ENCODE measurements at places on chromosomes 16 and 17.

DNA sequence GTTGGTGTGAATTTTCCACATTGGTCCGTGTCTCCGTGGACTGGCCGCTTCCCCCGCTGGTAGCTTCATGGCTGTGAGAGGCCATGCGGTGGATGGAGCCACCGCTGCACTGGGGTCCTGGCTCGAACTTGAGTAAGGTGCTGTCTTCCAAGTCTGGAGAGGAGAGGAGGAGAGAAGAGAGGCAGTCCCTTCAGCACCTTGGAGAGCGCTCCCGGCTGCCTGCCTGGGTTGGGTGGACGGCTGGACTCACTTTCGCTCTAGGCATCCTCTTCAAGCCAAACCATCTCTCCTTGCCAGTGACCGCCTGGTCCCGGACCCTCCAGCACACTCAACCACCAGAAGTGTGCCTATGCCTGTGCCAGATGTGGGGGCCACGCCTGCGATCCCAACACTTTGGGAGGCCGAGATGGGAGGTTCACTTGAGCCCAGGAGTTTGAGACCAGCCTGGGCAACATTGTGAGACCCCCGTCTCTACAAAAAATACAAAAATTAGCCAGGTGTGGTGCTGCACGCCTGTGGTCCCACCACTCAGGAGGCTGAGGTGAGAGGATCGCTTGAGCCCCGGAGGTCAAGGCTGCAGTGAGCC is 6.2 kb downstream of the JPH3 start:
- peak; percentile 41 for DNase-seq

GRCh38 chr17:42010898-42011516 is 6.2 kb downstream of the DNAJC7 start:
- DNase-seq, result no peak

- no peak for DNase-seq
Measured at GRCh38 chr17:44829523-44830358, at the start of gene GJC1. GJC1 (minus strand) TSS chr17:44830287; CDS start chr17:44805817, 24,470 bp downstream.

DNA sequence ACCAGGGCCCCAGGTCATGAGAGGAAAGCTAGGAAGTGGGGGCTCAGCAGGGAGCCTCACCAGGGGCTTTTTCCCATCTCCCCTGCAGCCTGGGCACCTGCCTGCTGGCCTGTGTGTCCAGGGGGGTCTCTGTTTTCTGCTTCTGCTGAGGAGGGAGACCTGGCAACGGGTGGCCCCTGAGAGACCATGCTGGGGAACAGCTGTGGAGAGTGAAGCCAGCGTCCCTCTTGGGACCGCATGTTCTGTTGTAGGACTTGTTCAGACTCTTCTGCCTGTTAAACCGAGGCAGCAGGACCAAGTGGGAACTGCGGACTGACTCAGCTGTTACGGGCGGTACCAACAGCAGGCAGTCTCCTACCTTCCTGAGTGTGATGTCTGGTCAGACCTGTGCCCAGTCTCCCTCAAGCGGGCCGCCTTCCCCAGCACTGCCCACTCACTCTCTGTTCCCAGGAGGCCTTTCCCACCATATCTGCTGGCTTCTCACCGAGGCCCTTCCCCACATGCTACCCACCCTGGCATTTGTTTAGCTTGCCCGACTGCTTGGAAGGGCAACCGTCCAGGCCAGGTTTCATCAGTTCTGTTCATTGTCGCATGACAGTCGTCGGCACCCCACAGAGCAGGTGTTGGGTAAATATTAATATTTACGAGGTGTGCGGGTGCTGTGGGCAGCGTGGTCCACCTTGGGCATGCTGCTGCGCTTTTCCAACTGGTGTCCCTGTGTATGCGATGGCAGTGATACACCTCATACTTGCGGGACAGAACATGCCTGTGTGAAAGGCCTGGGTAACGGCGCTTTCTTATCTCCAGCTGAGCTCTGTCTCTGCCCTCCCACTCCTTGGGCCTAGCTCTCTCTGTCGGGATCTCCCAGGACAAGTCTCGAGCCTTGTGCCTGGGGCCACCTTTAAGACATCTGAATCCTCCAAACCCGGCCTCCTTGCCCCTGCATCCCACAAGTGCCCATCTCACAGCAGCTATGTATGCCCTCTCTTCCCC is 69.4 kb downstream of the MPRIP start:
- DNase-seq, result no peak

GRCh38 chr17:32798938-32799337 is 78.0 kb downstream of the MYO1D start:
- DNase-seq, result no peak

DNA sequence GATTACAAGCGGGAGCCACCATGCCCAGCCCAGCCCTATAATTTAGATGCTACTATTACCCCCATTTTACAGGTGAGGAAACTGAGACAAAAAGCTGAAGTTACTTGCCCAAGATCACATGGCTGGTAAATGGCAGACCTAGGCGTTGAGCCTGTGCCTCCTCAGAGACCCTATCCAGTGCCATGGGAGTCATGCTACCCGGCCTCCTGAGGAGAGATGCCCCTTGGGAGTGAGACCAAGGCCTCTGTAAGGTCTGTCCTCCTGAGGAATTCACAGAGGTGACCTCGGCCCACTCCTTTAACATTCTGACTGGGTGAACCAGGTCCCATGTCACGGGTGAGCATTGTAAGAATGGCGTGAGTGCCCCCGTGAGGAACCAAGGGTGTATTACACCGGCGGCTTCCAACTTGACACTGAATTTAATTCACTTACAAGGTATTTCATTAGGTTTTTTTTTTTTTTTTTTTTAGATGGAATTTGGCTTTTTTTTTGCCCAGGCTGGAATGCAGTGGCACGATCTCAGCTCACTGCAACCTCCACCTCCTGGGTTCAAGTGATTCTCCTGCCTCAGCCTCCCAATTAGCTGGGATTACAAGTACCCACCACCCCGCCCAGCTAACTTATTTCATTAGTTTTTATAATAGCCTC is 95.7 kb downstream of the ABCC6 start:
- DNase-seq, result peak; percentile 54

- no peak for DNase-seq
Measured at GRCh38 chr16:57468346-57468745, 5.9 kb downstream of the POLR2C start.

GRCh38 chr16:23979441-23979840 is 143.7 kb downstream of the PRKCB start:
- DNase-seq, result no peak

DNA sequence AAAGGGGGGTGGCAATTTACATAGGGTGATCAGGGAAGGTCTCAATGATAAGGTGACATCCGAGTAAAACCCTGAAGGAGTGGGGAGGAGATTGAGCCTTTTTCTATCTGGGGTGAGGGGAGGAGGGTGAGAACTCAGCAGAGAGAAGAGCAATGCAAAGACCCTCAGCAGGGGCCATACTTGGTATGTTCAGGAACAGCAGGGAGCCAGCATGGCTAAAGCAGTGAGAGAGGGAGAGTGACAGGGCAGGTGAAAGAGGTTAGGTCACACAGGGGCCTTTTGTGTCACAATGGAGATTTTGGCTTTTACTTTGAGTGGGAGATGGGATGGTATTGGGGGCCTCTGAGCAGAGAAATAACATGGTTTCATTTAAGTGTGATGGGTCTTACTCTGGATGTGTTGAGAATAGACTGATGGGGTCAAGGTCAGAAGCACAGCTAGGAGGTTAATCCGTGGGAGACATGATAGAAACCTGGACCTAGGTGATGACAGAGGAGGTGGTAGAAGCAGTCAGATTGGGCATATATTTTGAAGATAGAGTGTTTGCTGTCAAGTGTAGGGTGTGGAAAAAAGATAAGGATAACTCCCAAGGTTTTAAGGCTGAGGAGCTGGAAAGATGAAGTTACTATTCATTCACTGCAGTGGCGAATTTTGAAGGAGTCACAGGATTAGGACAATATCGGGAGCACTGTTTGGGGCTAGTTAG is 6.2 kb downstream of the SP2 start:
- DNase-seq, result no peak

DNA sequence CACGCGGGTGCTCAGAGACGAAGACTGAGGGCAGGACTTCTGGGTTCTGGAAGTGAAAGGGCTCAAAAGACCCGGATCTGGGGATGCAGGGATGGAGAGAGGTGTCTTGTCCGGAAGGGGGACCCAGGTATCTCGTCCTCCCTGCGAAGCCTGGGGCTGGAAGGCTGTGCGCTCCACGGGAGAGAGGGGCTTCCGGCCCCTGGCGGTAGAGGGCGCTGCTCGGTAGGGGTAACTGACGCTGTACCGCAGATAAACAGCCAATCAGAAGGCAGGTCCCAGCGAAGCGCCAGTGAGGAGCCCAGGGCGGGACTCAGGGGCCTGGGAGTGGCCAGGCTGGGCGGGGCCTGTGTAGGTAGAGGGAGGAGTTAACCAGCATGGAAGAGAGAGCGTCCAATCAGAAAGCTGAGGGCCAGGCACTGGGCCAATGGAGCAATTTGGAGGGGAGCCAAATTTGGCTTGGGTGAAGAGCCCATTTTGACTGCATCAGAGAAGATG is 804 bp downstream of the TGFB1I1 start:
- DNase-seq, result peak; percentile 24

- DNase-seq, result no peak
Measured at GRCh38 chr16:17474572-17474971, 3.8 kb upstream of the XYLT1 start.

DNA sequence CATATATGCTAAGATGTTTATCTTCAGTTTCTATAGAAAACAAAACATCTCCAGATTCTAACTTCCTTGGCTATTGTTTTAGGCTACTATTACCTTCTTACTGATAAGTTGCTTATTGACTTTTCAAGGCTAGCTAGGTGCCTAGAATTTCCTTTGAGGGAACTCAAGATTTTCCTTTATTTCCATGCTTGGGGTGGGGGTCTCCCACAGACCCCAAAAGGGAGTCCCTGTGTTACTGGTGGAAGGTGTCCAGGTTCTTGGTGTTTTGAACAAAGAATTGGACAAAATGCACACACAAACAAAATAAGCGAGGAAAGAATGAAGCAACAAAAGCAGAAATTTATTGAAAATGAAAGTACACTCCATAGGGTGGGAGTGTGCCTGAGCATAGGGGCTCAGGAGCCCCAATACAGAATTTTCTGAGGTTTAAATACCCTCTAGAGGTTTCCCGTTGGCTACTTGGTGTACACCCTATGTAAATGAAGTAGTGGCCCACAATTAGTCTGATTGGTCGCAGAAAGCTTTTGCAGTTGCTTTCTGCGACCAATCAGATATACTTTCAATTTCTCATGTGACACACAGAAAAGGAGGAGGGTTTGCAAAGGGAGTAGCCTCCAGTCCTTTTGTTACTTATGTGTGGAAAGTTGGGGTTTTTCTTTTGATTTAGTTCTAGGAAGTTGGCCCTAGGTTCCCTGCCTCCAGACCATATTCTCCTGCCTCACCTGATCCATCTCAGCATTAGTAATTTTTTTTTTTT is 67.5 kb downstream of the MARF1 start:
- DNase-seq, result no peak

DNA sequence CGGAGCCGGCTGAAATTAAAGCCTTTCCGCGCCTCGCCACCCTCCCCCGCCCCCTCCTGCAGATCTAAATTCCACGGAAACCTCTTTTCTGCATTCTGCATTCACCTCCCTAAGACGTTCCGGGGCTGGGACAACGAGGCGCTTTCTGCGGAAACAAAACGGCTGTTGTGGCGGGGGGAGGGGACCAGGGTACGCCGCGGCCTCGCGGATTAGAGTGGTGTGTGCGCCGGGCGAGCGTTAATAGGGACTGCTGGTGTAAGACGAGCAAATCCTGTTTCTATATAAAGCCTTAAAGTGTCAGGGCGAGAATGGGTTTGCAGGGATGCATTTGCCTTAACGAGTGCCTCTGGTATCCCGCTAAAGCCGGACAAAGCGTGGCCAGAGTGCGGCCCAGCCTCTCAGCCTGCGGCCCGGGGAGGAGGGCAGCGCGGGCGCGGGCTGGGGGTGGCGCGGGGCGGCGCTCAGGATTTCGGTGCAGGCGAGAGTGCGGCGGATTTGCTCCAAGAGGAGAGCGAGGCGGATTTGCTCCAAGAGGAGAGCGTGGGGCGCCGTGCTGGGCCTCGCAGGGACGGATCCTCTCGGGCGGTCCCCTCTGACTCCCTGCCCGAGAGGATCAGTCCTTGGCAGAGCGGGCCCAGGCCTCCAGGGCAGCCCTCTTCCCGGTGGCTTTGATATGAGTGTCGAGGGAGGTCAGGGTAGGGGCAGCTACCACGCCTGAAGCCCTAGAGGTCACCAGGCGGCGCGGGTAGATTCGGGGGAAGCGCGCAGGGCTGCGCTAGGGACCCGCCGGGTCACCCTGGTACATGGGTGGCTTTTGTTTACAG is 5.1 kb downstream of the BAHCC1 start:
- DNase-seq, result no peak

- no peak for DNase-seq
Measured at GRCh38 chr17:69460963-69461922, 46.7 kb downstream of the MAP2K6 start.

DNA sequence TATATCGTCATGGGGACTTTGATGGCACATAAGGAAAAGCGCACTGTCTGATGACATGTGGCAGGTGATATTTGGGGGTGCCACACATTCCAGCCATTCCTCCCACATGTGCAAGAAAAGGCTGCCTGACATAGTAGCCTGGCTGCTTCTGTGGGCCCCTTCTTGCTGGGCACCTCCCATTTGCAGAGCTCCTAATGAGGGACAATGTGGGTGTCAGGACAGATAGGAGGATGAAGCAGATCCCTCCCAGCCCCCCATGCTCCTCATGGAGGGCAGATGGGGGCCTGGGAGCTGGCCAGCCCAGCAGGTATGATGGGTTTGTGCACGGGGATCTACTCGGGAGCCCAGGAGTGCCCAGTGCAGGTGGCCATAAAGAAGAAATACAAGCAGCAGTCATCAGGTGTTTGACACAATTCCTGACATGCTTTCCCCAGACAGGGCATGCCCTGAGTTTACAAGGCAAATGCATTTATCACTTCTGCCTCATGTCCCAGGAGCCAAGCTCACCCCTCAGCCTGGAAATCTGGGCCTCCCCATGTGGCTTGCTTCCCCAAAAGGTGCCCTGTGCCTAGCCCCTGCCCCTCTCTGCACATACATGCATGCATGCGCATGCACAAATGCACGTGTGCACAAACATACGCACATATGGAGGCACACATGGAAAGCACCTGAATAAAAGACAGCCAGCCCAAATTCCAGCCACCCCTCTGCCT is 260.6 kb upstream of the RPL38 start:
- DNase-seq, result no peak

DNA sequence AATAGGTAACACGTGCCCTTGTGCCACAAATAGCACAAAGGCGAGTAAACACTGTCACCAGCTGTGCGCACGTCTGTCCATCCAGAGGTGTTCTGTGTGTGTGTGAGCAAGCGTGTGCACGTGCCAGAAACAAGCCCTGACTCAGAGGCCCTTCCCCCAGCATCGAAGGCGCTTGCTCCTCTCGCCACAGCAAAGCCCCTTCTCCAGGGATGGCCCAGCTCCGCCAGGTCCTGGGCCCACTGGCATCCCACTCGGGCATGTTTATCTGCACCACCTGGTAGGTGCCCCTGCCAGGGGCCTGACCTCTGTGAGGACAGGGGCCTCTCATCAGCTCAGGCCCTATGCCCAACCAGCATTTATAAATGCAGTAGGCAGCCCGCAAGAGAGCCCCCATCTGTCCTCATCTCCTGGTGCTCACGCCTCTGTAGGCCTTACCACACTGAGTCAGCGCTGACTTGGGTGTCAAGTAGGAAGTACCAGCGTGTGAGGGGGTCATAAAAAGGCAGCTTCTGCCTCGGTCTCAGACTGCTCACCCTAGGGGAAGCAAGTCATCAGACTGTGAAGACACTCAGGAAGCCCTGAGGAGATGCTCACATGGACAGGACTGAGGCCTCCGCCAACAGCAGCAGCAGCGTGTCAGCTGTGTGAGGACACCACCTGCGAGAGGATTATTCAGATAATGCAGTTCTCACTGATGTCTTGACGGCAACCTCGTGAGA is 10.8 kb downstream of the TMEM235 start:
- DNase-seq, result no peak
